Amygdala (tissue), 56 donors: ENCODE measurements at places on chromosomes 11 and 22.

GRCh38 chr22:26906464-26906863 is 249.1 kb downstream of the MIAT start:
- no peak for DNase-seq

GRCh38 chr11:125285844-125286243 is 121.3 kb downstream of the PKNOX2 start:
- DNase-seq, result no peak

DNA sequence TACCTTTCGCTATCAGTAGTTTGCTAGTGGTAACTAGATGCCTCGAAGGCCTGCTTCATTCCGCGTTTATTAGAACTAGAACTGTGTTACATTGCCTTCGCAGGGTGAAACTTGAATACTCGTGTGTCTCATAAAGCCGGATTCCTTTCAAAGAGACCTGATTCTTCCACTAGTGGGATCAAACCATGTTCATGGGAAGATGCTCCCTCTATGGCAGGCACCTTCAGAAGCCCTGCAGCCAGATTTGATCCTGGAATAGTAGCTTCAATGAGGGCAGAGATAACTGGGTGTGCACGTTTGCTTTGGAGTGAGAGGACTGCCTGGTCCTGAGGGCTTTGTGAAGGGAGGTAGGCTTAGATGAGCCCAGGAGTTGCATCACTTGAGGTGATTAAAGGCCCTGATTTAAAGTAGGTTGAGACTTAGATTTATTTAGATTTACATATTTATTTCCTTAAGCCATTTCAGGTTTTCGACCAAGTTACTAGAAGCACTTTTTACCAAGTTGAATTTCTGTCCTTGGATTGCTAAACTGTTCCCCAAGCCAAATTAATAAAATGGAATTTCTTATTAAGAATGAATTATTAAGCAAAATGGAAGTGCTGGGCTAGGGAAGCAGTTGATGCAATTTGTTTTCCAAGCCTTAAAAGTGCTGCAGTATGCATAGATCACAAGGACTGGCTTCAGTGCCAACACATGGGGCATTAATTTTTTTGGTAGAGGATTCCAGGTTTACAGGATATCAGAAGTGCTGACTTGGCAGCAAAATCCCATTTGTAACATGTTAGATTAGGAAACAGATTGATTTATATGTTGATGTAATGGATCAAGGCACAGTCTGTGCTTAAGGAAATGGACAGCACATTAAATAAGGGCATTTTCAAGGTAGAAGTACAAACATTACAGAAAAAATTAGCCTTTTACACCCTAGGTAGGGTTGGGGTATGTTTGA is 32.9 kb downstream of the APLP2 start:
- no peak for DNase-seq

- DNase-seq, result no peak
Measured at GRCh38 chr11:83220260-83220659, 26.7 kb downstream of the ANKRD42 start.

GRCh38 chr22:48918585-48919186 is 909.0 kb downstream of the BRD1 start:
- DNase-seq, result no peak

- DNase-seq, result no peak
Measured at GRCh38 chr11:31045335-31045734, 324.2 kb downstream of the DCDC1 start.

- DNase-seq, result no peak
Measured at GRCh38 chr11:131037873-131038272, 121.6 kb upstream of the SNX19 start.

GRCh38 chr22:24723111-24723510 is 51.4 kb downstream of the PIWIL3 start:
- no peak for DNase-seq
